GM12878 (cell line): ENCODE measurements at places on chromosomes 12 and 14.

DNA sequence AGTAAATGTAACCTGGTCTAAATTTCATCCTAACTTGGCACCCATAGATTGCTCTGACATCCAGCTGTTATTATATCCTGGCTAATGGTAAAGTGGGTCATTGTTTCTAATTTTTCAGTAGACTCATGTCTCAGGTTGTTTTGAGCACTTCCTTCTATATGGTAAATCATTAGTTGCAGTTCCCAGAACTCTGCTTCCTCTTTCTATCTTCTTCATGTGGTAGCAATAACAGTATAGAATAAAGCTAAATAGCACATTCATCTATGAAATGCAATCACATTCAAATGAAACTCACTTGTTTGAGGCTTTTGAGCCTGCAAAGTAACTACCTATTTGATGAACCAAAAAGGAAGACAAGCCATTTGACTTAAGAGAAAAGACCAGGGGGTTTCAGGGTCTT lies 65.1 kb upstream of the GZMB start:
- DNase-seq: no peak

GRCh38 chr12:30582943-30583342 lies 112.7 kb downstream of the IPO8 start:
- DNase-seq: no peak

DNA sequence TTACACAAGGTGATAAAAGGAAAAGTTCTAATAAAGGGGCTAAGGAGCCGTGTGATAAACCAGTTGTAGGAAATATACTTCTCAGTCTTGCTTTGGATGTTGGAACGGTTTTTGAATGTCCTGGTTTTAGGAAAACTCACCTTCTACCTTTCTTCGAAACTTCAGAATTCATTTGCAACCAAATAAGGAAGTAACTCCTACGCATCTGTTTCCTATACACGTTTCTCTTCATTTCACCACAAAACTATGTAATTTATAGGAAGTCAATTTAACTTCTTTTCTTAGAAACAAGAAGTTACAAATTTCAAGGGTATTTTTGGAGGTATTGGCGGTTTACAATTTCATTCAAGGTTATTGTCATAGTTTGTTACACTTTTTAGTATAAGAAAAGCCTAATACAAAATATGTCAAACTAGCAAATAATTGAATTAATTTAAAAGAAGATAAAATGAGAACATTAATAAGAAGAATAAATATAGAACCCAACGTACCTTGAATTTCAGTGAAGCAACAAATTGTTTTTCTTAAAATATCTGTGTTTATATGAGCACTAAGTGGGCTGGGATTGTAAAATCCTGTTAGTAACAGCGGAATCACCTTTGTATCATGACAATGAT lies 33.2 kb upstream of the CD69 start:
- no peak for DNase-seq

DNA sequence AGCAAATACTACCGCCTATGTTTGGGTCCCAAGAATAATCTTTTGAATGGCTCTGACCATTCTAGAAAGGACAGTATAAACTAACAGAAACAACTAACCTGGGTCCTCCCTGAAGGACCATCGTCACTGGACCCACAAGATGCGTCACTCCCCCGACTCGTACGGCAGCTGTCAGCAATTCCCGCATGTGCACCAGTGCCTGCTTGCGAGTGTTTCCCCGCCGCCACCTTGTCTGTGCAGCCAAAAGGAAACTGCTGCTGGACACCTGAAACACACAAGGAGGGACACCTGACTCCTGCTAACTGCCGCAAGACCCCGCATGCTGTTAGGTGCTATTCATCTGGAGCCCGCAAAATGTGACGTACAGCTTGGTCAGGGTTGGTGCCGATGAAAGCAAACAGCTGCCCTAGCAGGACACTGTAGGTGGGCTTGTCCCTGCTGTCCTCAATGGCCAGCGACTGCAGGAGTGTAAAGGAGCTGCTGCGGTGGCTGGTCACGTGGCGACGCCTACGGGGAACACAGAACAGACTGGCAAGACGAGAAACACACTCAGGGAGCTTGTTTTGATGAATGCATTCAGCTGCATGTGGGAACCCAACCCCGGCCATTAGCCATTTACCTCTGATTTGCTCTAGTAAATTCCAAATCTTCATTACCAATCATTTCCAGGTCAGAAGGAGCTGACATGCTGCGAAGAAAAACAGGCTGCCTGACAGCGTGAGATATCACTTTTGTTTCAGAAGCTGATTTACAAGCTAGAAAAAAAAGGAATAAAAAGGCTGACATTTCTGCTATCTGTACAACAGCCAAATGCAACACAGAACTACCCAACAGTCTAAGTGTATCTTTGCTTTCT lies 118.1 kb downstream of the TRAFD1 start:
- DNase-seq: no peak
